ENCODE measurements at places on chromosomes 3 and 15. TPM values are rescaled to one million over a fixed set of nuclear protein-coding genes. Genes with fewer than 3 reads are reported as not detected.

GRCh38 chr15:33654860-33655259 lies 313.4 kb upstream of the CHRM5 start:
- DNase-seq: no peak

DNA sequence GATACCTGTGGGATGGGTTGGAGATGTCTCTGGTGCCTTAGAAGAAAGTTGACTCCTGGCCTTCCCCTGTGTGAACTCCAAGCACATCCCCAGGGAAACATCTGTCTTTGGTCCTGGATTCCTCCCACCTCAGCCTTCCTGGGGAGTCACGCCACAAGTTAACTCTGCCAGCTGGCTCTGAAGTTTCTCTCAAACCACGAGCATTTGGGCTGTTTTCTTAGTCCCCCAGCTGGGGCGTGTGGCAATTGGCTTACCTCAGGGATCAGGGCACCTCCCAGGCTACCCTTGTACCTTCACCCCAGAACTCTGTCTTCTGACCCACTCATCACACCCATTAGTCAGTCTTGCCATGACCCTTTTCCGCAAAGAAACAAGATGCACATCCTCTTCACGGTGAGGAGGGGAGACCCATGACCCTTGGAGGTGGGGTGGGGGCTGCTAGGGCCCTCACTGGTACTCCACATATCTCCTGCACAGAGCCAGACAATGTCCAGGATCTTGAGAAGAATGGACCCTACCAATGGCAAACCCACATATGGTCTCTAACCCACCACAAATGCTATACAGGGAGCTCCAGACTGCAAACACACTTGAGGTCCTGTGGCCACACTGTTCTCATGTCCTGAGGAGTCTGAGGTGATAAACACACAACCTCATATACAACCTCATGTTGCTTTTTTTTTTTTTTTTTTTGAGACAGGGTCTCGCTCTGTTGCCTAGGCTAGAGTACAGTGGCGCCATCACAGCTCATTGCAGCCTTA lies 3.9 kb downstream of the NEIL1 start:
- no peak for DNase-seq

GRCh38 chr3:196654735-196655090 lies 15.2 kb downstream of the NRROS start:
- DNase-seq: no peak

- no peak for DNase-seq
Measured at GRCh38 chr3:38343797-38344594, 2.6 kb upstream of the XYLB start.

GRCh38 chr3:62139957-62140356 lies 233.4 kb downstream of the FEZF2 start:
- DNase-seq: no peak

DNA sequence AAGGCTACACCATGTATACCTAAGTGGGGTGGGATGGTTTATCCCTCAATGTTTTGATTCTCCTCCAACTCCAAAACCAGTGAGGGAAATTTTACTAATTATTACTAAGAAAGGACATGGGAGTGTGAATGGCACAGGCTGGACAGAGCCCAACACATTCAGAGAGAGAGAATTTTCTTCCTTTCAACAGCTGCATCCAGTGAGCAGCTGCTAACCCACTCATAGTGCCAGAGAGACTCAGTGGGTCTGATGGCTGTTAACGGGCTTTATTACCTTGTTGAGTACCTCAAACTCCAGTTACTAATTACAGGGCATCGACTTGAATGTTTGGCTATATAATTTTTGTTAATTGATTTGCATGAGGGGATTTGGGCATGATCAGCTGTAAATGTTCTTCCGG lies 75.8 kb downstream of the RORA start:
- no peak for DNase-seq

DNA sequence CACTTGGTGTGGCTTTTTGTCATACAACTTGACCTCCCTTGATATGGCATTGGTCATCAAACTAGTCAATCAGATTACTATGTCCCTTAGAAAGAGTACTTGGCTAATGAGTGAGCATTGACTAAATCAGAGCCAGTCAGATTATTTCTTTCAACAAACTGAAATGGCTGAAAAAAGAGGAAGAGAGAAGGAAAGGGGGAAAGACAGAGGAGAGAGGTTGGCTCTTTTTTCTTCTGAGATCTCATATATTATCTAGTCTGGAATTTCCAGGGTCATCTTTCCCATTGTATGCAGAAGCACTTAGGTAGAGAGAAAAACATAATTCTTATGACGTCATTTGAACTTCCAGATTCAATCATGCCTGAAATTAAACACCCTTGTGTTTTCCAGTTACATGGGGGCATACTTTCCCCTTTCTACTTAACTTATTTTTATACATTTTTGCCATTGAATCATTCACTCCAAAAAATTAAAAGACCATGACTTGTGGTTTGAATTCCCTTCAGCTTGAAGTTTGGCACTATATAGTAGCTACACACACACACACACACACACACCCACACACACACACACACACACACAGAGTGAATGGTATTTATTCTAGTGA lies 387.8 kb downstream of the LSAMP start:
- DNase-seq: no peak

Gene GP9
- total RNA-seq: not detected

Gene TMEM212
- not detected for total RNA-seq

Gene TLR9
- 0.64 TPM for total RNA-seq

Gene PDHB
- 60.6 TPM for total RNA-seq
